Left lung (tissue), 14 donors: ENCODE measurements at places on chromosomes 16 and 17. TPM values are rescaled to one million over a fixed set of nuclear protein-coding genes. Genes with fewer than 3 reads are reported as not detected.

The SEPTIN1 gene
- polyA plus RNA-seq: 2.9 TPM

The MYH1 gene
- not detected for polyA plus RNA-seq

DNA sequence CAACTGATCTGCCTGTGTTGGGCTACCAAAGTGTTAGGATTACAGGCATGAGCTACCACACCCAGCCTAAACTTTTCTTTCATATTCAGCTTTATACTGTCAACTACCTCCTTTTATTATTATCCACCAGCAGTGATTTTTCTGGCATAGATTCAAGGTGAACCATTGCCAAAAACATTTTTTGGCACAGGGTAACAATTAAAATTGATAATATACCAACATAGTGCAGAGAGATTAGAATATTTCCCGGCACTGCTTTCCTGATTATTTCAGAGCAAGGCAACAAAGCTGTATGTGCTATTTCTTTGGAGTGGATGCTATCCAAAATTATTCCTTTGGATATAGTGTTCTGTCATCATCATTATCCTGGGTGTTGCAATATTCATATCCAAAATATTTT lies 781.6 kb upstream of the SOX9 start:
- DNase-seq: no peak

GRCh38 chr17:34974179-34974578 lies 6.1 kb upstream of the LIG3 start:
- DNase-seq: no peak

The SMARCD2 gene
- polyA plus RNA-seq: 114 TPM

- DNase-seq: no peak
These were observed 138.3 kb downstream of the KCNJ2 start for GRCh38 chr17:70307430-70308225.

GRCh38 chr16:80723091-80723490 lies 81.3 kb downstream of the CDYL2 start:
- no peak for DNase-seq

The FOXL1 gene
- polyA plus RNA-seq: 6.8 TPM

DNA sequence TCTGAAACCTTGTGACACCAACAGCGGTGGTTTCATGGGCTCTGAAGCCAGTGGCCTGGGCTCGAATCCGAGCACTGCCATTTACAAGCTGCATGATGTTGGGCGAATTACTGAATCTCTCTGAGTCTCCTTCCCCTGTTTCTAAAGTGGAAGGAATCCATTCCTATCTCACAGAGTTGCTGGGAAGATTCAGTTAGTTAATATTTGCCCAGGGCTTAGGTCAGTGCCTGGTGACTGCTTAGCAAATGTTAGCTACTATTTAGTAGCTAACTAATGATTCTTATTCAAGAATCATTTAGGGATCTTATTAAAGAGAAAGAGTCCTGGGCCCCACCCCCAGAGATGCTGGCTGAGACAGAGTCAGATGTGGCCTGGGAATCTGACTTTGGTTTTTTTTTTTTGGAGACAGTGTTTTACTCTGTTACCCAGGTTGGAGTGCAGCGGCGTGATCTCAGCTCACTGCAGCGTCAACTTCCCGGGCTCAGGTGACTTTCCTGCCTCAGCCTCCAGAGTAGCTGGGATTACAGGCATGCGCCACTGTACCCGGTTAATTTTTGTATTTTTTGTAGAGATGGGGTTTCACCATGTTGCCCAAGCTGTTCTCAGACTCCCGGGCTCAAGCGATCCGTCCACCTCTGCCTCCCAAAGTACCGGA lies 33.6 kb upstream of the RAI1 start:
- DNase-seq: no peak

DNA sequence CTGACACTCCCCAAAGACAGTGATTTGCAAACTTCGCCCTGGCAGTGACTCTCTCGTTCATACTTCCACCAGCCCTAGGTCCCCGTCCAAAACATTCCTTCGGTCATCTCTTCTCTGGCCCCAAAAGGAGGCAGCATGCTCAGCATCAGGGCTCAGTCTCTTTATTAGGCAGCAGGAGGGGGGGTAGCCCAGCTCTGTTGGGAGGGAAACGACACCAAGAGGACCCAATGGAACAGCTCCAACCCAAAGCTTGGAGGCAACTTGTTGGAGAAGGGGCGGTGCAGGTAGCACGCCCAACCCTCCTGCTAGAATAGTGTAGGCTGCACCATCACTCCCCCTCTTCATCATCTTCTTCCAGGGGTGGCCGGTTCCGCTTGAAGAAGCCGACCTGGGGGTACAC lies 8.4 kb upstream of the FAM171A2 start:
- DNase-seq: no peak

DNA sequence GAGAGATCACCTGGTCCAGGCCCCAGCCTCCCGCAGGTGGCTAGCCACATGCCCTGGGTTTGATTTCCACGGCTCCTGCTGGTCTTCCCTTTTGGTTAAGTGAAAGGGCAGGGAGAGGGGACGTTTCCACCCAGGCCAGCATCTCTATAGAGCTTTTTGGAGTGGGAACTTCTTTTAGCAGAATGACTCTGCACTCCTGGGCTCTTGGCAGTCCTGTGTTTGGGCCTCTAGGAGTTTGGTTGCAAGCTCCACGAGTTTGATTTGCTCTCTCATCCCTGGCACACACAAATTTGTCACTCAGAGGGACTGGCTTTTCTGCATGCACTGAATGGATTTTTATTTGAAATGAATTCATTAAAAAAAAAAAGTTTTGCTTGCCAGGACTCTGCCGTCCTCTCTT lies 32.8 kb downstream of the MSI2 start:
- DNase-seq: no peak

The HAGH gene
- 27.6 TPM for polyA plus RNA-seq

The SMPD3 gene
- polyA plus RNA-seq: 3.7 TPM

DNA sequence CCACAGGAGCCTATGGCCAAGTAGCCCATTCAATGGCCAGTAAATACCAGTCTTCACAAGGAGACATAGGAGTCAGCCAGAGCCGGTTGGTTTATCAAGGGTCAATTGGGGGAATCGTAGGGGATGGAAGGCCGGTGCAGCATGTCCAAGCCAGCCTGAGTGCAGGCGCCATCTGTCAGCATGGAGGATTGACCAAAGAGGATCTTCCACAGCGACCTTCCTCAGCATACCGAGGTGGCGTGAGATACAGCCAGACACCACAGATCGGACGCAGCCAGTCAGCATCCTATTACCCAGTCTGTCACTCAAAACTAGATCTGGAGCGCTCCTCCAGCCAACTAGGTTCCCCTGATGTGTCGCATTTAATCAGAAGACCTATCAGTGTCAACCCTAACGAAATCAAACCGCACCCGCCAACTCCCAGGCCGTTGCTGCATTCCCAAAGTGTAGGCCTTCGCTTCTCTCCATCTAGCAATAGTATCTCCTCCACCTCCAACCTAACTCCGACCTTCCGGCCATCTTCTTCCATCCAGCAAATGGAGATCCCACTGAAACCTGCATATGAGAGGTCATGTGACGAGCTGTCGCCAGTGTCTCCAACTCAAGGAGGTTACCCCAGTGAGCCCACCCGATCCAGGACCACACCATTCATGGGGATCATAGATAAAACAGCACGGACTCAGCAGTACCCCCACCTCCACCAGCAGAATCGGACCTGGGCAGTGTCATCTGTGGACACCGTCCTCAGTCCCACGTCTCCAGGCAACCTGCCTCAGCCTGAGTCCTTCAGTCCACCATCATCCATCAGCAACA lies 25.0 kb downstream of the CYB561 start:
- DNase-seq: no peak

The GGA2 gene
- 163 TPM for polyA plus RNA-seq
